Erythroblast (primary cell): ENCODE measurements at places on chromosomes 3 and 15.

GRCh38 chr15:51382787-51383186 lies 41.3 kb downstream of the GLDN start:
- DNase-seq, result no peak

DNA sequence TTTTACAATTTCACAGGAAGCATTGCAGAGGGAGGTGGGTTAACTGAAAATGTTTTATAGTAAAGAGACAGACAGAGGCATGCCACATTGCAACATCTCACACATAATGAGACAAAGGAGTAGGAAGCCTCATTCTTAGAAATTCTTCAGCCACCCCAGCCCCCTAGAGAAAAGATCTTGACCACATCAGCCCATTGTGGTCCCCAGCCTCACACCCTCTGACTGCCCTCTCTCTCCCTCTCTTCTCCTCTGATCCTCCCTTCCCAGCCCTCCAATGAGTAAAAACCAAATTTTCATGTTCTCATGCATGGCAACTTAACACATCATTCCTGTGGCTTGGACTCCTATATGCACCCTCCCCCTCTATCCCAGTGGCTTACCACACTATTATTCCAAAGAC lies 174.1 kb downstream of the UACA start:
- DNase-seq, result no peak

DNA sequence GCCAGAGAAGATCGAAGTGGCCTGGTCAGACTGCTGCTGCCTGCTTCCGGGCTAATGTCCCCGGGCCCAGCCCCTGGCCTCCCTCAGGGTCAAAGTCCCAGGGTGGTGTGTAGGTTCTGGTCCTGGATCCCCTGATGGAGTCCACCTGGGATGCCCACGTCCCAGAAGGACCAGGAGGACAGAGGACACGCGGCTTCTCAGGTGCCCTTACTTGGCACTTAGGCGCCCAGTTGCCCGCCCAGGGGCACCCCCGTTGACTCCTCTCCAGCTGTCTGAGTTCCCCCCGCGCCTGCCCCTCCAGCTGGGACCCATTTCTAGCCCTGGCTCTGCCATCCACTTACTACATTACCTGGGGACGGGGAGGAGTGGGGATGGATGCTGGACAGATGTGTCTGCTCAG lies 44.6 kb downstream of the LINGO1 start:
- no peak for DNase-seq

GRCh38 chr15:61936528-61937195 lies 123.6 kb downstream of the VPS13C start:
- DNase-seq, result peak; percentile 6

GRCh38 chr15:46956456-46956855 lies 760.8 kb upstream of the SEMA6D start:
- no peak for DNase-seq

- no peak for DNase-seq
These were observed 10.6 kb downstream of the RAB7A start for GRCh38 chr3:128736601-128737000.

- no peak for DNase-seq
These were observed 119.0 kb downstream of the SUCNR1 start for GRCh38 chr3:151992326-151993041.

DNA sequence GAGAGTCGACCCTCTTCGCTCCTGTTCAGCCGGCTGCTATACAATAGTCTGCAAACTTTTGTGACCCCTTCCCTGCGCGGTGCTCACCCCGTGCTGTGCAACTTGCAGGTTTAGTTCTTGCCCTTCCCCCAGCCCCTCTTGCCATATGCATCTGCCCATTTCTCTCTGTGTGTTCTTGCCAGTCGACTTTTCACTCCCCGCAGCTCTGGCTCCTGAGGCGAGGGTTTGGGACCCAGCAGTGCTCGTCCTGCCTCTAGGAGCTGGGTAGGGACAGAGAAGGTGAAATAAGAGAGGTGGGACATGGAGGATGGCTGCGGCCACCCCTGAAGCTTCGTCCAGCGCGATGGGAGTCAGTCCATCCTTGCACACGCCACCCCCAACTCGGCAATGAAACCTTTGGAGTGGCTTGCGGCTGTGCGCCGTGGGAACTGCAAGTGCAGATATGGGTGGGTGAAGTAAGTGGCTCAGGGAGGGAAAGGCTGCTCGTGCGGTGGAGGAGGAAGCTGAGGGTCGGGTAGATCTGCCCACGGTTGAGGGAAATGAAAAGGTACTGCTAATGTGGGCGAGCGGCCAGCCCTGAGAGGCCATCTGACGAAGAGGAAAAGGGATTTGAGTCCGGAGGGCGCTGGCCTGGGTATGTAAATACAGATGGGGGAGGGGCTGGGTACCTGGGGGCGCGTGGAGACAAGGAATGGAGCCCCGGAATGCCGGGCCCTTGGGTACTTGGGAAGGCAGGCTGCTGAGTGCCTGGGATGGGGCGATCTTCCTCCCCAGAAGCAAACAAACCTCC lies 1.0 kb downstream of the LRRC3B start:
- DNase-seq, result no peak

DNA sequence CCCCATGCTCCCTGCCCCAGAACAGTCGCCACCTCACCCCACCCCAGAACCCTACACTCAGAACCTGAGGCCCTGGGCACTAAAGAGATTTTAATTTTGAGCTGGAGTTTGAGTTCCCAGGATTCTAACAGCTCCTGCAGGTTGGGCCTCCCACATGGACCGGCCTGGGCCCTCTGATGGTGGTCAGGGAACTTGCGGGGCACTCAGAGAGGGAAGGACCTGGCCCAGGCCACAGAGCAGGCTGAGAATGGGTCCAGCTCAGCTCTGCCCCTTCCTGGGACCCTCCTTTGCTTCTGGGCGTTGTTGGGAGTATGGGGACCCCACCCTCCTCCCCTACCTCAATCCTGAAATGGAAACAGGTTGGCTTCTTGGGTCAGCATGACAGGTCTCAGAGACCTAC lies 1.1 kb upstream of the SEMA3G start:
- DNase-seq, result no peak

DNA sequence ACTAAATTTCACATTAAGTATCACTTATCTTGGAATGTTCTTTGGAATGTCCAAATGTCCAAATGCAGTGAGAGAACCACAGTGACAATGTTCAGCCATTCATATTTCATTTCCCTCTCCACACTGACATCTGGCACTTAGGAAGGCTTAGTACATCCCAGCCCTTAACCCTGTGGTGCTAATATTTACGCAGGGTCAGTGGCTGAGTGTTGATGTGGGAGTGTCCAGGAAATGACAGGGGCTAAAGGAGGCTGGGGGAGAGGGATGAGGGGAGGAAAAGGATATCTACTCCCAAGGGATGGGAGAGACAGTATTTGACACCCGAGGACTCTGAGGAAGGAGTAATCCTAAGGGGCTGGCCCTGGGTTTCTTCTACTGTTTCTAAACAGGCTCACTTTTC lies 14.1 kb upstream of the CCR4 start:
- DNase-seq, result no peak

- peak; percentile 45 for DNase-seq
These were observed 2.2 kb downstream of the CHRNB4 start for GRCh38 chr15:78638658-78639314.

GRCh38 chr3:194673761-194674160 lies 1.8 kb upstream of the LSG1 start:
- DNase-seq, result no peak

- DNase-seq, result no peak
These were observed 31.7 kb downstream of the GPR149 start for GRCh38 chr3:154398084-154398967.

- DNase-seq, result no peak
These were observed 700.6 kb upstream of the GOLIM4 start for GRCh38 chr3:168796339-168796738.

DNA sequence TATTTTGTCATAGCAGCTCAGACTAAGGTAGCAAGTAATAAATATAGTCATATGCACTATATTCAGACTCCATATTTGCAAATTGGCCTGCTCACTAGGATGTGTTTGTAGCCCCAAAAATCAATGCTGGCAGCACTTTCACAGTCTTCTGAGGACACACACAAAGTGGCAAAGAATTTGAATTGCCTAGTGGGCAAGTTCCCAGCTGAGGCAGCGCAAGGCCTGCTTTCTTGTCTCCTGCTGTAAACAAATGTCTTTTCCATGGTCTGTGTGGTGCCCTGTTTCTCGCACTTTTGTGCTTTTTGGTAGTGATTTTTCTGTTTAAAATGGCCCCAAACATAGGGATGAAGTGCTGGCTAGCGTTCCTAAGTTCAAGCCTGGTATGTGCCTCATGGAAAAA lies 416.0 kb downstream of the OCA2 start:
- DNase-seq, result no peak

- no peak for DNase-seq
These were observed 538.5 kb upstream of the NECTIN3 start for GRCh38 chr3:110533089-110533488.

DNA sequence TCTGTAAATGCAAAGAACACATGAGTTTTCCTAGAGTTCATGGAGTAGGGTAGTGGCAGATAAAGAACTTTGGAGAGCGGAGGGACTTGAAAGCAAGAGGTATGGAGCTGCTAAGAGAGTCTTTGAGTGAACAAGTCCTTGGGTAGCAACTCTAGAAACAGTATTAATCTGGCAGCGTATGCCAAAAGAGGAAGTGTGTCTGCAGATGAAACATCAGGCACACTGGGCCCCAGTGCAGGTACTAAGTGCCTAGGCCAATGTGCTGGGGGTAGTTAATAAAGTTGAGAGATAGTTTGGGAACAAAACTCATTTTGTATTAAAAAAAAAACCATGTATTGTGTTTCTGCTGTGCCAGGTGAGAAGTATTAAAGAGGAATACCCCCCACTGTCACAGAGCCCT lies 223.0 kb upstream of the STRIT1 start:
- DNase-seq, result no peak

DNA sequence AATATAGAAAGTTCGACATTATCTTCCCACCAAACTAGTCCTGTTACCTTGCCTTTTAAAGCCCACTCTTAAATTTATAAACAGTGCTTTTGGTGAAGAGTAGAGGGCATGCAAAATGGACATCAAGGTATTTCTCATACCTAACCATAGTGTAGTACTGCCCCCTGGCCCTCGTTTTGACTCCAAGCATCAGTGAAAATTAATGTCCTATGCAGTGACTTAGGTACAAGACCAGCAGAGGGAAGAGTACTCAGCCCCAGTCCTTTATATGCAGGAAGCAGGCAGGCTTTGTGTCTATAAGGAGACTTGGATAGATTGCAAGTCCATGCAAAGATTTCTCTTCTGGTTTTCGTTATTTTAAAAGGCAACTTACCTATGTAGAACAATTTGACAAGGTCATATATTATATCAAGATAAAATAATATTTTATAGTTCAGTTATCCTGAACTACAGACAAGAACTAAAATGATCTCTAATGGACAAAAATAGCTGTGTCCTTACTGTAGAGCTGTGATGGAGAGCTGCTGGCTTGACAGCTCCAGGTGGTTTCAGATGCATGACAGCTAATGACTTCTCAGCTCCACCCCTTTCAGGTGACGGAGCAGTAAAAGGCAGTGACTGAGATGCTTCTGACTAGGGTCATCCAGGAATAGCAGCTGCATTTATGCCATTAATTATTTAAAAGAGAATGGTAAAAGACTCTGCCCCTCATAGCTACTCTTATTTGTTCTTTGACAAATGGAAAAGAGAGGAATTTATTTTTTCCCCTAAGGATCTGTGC lies 646.1 kb downstream of the SQOR start:
- no peak for DNase-seq

- DNase-seq, result no peak
These were observed 156.8 kb downstream of the RBPMS2 start for GRCh38 chr15:64618540-64618939.
